ENCODE measurements at places on chromosomes 16 and 17. TPM values are rescaled to one million over a fixed set of nuclear protein-coding genes. Genes with fewer than 3 reads are reported as not detected.

DNA sequence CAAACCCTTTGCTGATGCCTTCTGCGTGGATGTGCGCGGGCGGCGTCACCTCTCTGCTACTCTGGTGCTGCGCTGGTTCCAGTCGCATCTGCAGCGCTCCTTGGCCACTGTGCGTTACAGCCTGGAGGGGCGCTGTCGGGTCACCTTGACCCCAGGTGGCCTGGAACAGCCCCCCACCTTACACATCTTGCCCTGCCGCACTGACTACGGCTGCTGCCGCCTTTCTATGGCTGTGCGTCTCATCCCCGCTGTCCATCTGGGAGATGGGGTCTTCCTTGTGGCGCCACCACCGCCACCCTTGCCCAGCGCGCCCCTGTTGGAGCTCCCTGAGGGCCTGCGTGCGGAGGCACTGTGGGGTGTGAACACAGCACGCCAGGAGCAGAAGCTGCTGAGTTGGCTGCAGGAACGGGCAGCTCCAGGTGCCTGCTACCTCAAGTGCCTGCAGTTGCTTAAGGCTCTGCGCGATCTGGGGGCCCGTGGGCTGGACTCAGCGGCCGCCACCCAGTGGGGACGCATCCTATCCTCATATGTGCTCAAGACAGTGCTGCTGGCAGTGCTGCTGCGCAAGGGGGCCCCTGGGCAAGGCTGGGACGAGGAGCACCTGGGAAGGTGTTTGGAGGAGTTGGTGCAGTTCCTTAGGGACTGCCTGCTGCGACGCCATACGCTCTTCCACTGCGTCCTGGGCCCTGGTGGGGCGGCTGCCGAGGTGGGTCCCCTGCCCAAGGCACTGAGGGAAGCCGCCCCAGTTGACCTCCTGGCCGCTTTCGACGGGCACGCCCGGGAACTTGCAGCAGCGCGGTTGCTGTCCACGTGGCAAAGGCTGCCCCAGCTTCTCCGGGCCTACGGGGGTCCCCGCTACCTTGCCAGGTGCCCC, 1.6 kb downstream of the ITPRIPL2 start:
- DNase-seq, result no peak

DNA sequence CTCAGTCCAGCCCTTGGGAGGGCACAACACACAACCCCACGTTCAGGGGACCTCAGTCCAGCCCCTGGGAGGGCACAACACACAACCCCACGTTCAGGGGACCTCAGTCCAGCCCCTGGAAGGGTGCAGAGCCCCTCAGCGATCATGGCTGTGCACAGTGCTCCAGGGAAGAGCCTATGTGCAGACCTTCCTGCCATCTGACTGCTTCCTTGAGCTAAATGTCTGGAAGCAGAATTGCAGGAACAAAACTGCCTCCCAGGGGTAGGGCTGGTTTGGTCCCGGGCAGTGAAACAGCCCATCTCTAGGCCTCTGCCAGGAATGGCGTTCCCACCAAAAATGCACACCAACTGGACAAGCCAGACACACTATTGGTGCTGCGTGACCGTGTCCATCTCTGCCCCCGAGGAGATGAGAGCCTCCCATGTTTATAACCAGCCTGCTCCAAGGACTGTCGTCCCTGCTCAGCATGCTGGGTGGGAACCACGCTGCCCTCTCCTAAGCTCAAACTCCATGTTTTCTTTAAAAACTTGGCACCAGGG, 44.0 kb downstream of the ZNF276 start:
- no peak for DNase-seq

- DNase-seq, result no peak
These were observed 228.3 kb upstream of the NLRP1 start for GRCh38 chr17:5812590-5812989.

- DNase-seq, result no peak
These were observed 27.5 kb upstream of the SUPT4H1 start for GRCh38 chr17:58379511-58379824.

- no peak for DNase-seq
These were observed 494.9 kb upstream of the RBFOX1 start for GRCh38 chr16:6837722-6838121.

GRCh38 chr17:958712-959451, 20.7 kb downstream of the NXN start:
- peak; percentile 37 for DNase-seq

Gene SOX15
- 0.50 TPM for total RNA-seq

DNA sequence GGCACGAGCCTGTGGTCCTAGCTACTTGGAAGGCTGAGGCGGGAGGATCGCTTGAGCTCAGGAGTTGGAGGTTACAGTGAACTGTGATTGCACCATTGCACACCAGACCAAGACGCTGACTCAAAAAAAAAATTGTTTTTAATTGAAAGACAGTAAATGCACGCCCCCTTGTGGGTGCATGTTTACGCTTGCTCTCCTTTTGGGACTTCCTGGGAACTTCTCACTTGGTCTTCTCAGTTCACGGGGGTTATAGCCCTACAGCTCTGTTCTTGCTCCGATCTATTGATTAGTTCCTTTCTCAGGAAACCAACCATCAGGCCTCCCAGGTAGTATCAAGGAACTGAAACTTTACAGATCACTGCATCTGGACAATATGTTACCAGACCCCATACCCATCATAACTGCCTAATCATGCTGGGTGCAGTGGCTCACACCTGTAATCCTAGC, 14.2 kb upstream of the RIPOR1 start:
- peak; percentile 72 for DNase-seq

DNA sequence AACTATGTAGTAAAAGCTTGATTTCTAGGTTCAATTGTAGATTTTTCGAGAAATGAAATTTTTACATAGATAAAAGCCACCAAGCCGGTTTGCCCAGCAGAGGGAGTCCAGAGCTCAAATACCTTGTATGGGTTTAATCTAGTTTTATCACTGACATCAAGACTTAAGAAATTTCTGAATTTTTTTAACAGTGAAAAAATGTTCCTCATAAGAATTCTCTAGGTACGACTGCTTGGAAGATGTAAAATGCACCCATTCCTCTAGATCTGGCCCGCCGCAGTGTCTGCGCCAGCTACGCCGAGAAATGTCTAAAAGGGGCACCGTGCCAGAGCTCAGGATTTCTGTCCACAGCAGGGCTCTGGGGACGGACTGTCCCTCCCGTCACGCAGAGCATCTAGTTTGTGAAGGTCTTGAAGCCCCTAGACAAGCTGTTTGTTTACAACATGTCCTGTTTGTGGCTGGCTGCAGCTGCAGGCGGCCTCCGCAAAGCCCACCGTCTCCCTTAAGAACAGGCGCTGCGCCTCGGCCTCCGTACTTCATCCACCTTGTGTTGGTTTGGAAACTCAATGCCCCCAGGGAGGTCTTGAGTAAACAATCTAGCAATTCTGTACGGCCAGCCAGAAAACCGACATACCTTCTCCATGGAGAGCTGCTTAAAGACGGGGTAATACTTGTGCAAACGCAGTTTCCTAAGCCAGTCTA, 24.8 kb downstream of the MAP1LC3B start:
- DNase-seq, result peak; percentile 84

Gene CD300A
- total RNA-seq, result not detected

Gene CACNG5
- not detected for total RNA-seq

- DNase-seq, result peak; percentile 32
These were observed 26.0 kb downstream of the KCNJ16 start for GRCh38 chr17:70100983-70101382.

- DNase-seq, result no peak
These were observed 114.5 kb downstream of the OR1D5 start for GRCh38 chr17:2948721-2949468.

Gene SUMO2
- total RNA-seq, result 122 TPM

Gene GPR179
- total RNA-seq, result under 0.01 TPM

GRCh38 chr17:29930409-29931010, 482 bp upstream of the SSH2 start:
- peak; percentile 60 for DNase-seq

DNA sequence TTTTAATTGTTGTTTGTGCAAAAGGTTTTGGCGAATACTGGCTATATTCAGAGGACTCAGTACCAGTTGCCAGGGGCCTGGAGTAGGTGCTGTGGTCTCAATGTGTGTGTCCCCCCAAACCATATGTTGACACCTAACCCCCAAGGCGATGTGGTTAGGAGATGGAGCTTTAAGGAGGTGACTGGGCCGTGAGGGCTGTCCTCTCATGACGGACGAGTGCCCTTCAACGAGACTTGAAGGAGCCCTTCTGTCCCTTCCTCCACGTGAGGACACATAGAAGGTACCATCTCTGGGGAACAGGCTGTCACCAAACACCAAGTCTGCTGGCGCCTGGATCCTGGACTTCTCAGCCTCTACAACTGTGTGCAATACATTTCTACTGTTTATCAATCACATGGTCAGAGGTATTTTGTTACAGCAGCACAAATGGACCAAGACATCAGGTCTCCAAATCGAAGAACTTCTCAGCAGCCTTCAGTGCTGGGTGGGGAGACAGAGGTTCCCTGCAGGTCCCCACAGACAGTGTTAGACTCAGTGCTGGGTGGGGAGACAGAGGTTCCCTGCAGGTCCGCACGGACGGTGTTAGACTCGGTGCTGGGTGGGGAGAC, 24.8 kb upstream of the METRNL start:
- no peak for DNase-seq

GRCh38 chr17:4938688-4939545, 929 bp downstream of the SLC25A11 start:
- DNase-seq, result no peak

- DNase-seq, result no peak
These were observed 32.7 kb downstream of the CMC2 start for GRCh38 chr16:80973991-80974390.

- DNase-seq, result no peak
These were observed 95.4 kb upstream of the CACNG5 start for GRCh38 chr17:66739553-66739952.

DNA sequence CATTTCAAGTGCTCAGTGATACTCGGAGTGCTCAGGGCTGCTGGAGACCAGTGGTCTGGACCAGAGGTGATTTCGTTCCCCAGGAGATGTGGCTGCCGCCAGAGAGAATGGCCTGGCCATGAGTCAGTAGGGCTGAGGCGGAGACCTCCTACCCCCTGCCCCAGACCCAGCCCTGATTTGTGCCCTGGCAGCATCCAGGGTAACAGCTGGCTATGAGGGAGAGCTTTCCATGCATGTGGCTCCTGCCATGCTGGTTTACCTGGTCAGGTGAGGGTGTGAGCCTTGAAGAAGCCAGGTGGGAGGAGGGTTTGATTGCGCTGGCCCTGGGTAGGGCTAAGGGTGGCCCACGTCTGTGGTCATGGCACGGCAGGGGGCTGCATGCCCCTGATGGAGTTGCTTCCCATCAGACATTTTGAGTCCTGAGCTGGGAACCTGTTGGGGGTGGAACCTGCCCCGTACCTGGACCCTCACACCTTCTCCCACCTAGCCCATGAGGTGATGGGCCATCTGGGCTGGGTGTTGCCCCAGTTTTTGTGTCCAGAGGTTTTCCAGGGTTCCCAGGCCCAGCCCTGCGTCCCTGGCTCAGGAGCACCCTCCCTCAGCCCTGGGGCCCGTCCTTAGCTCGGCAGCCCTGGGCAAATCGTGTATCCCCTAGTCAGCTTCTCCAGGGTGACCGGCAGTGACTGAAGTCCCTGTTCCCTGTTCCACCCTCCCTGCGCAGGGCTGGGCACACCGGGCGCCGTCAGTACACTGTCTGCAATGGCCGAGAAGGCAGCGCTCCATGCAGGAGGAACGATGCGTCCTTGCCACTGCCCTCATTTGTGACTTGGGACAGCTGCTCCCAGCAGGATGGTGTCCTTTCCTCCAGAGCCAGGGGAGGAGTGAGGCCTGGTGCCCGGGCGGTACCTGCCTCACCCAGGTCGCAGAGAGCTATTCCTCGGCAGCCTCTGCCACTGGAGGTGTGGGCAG, 9.0 kb upstream of the CSNK1D start:
- peak; percentile 43 for DNase-seq

Gene MSLN
- not detected for total RNA-seq

- DNase-seq, result no peak
These were observed 23.0 kb upstream of the CAPNS2 start for GRCh38 chr16:55543472-55543871.

Gene CCL18
- not detected for total RNA-seq

Gene ITGAL
- not detected for total RNA-seq

Gene RSKR
- total RNA-seq, result 4.1 TPM

GRCh38 chr17:77810536-77810935, 148.0 kb upstream of the TNRC6C start:
- DNase-seq, result peak; percentile 77

Gene SNAI3
- total RNA-seq, result 0.17 TPM

Measured in fibroblast of lung (primary cell).